ENCODE measurements at places on chromosomes 16 and 17.

GRCh38 chr17:4625181-4625617 is 16.3 kb downstream of the ALOX15 start:
- DNase-seq, result no peak

DNA sequence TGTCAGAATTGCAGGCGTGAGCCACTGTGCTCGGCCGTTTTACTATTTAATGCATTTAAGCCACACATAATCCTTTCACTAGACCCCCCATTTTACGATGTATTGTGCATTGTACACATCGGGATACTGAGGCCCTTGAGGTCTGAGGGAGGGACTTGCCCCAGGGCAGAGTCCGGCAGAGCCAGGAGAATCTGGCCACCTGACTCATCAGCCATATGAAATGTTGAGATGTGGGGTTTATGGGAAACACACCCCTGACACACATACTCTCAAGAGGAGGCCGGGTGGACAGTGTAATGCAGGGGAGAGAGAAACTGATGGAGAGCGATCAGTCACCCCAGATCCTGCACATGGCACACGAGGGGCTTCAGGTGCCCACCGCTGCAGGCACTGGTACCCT is 196.6 kb downstream of the ZNF423 start:
- DNase-seq, result no peak

- no peak for DNase-seq
Measured at GRCh38 chr16:85570213-85570734, 42.8 kb upstream of the GSE1 start.

GRCh38 chr16:87411375-87412271 is 19.5 kb downstream of the MAP1LC3B start:
- DNase-seq, result no peak

DNA sequence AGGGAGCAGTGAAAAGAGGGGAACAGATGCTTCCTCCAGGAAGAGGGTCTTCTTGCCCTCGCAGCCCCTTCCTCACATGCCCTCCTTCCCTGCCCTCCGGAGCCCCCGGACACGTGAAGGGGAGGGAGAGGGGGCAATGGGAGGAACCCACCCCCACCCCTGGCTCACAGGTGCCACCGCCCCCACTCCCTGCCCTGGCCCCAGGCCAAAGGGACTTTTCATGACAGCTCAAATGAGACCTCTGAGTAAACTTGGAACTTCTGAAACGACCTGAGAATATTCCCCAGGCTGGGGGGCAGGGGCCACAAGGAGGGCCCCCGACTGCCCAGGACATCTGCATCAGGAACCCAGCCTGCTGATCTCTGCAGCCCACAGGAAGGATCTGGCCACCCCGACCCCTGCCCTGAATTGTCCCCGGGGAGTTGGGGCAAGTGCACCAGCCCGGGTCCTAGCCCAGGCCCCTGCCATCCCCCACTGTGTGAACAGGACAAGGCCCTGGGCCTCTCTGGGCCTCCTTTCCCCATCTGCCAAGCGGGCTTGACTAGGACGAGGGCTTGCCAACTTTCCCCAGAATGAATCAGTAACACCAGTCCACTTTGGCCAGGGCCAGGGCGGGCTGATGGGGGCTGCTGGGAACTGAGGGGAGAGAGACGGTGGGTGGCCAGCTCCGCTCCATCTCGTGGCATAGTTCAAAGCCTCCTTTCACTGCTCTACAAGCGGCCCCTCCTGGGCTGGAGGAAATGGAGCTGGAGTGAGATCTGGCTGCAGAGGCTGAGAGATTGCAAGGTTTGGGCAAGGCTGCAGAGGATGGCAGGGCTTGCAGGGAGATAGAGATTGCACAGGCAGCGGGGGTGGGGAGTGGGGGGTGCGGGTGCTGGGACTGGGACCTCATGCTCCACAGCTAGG is 3.8 kb downstream of the IL21R start:
- DNase-seq, result no peak

- no peak for DNase-seq
Measured at GRCh38 chr17:79793924-79794304, 3.0 kb downstream of the CBX8 start.

- DNase-seq, result no peak
Measured at GRCh38 chr16:56936950-56937349, 5.0 kb downstream of the HERPUD1 start.

DNA sequence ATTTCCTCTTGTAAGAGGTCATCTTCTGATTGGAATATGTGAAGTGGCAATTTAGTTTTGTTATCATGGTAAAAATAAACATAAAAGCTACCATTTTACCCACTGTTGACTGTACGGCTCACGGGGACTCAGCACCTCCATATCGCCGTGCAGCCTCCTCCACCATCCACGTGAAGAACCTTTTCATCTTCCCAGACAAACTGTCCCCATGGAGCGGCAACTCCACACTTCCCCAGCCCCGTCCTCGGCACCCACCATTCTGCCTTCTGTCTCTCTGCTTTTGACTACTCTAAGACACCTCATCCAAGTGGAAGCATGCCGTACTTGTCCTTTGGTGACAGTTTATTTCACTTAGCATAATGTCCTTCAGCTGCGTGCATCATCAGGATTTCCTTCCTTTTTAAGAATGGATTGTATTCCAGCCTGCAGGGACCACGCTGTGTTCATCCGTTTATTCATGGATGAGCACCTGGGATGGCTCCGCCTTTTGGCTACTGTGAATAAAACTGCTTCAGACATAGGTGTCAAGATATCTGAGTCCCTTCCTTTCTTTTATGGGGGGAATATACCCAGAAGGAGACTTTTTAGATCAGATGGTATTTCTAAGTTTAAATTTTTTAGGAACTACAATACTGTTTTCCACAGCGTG is 14.3 kb downstream of the FBXO31 start:
- no peak for DNase-seq

DNA sequence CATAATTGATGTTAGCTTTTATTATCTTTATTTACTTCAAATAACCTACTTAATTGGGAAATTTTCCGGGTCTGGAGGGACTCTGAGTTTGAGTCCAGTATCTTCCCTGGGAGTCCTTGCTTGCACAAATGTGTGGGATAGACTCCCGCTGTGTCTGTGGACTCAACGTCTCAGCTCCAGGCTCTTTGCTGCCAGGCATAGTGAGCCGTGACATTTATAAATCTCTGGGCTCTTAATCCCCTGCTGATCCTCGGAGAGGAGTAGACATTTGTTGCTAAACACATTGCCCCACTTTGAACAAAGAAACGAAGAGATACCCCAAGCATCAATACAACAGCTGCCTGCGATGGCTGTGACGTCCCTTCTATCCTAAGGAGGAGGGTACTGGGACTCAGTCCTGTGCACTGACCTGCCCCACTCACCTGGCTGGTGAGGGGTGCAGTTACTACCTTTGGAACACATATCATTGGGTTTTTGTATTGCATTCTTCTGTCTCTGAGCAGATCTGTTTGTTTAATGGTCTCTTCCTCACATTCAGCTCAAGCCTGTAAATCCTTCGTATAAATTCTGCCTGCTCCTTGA is 316.9 kb downstream of the HAPSTR1 start:
- DNase-seq, result no peak

- no peak for DNase-seq
Measured at GRCh38 chr17:33080091-33080490, 88.4 kb downstream of the SPACA3 start.

DNA sequence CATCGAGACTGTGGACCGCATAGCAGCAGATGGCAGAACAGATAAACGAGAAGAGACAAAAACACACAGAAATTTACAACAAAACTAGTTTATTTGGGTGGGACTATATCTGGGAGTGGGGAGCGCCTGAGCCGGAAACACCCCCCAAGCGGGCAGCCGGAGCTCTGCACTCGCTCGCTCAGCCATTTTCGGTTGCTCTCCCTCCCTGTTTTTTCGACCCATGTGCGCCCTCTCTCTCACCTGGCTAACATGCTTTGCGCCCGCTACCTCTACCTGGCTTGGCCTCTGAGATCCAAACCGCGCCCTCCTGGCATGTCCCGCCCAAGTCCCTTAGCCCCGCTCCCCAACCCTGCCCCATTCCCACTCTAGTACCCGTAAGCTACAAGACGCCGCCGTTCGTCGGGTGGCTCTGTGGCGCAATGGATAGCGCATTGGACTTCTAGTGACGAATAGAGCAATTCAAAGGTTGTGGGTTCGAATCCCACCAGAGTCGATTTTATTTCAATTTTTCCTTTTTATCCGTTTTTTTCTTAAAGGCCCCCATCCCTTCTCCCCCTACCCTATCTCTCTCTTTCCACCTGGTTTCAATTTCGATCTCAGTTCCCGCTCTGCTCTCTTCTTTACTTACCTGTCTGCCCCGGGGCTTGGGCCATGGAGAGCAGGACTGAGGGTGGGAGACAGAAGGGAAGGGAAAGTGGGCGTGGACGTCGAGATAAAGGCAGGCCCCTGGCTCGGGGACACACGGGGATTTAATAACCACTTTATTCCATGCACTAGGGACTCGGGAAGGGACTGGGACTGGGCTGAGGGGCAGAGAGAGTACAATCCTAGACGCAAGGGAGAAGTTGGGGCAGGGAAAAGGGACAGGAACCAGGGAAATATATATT is 2.4 kb upstream of the ALOXE3 start:
- peak; percentile 43 for DNase-seq

DNA sequence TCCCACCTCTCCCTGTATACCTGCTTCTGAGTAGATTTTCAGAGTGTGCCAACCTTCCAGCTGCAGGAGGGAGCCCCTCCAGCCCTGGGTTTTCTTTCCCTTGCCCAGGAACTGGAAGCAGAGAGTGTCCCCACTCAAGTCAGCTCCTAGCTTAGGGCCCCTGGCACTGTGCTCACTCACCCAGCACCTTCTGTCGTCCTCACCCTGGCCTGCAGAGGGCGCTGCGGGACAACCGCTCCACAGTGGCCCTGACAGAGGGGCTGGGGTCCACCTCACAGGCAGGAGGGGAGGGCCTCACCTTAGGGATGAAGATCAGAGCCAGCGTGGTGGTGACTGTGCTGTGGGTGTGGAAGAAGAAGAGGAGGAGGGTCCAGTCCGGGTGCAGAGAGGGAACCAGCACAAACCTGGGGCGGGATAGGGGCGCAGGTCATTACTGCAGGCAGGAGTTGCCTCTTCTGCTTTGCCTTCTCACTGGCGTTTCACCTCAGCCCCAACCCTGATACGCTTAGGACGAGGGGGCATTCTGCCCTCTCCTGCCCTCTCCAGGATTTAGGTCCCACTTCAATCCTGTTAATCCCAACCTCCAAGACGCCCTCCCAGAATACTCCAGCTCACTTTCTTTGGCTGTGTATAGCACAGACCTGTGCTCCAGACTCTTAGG is 10.0 kb downstream of the GPR179 start:
- DNase-seq, result peak; percentile 16

- peak; percentile 59 for DNase-seq
Measured at GRCh38 chr17:34420254-34420766, 57.3 kb upstream of the CCL1 start.

DNA sequence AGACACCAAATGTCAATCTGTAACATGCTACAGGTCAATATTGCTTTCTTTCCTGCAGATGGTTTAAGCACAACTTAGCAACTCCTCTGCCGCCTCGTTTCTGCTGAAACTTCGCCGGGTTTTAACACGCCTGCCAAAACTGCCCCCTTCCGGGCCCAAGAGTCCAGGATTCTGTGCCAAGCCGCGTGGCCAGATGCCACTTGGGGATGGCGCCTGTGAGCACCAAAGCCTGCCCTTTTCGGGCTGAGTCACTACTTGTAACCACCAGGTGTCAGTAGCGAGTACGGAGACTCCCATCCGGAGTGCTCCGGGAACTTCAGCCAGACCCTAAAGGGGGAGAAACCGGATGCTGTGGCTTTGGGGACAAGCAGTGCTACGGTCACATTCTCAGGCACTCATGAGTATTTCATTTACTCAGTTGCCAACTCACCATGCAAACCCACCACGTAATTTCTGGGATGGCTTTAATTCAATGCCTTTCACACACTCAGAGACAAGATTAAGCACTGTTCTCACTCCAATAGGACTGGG is 7.8 kb downstream of the PMP22 start:
- peak; percentile 42 for DNase-seq

- no peak for DNase-seq
Measured at GRCh38 chr16:87410530-87410929, 18.4 kb downstream of the MAP1LC3B start.

DNA sequence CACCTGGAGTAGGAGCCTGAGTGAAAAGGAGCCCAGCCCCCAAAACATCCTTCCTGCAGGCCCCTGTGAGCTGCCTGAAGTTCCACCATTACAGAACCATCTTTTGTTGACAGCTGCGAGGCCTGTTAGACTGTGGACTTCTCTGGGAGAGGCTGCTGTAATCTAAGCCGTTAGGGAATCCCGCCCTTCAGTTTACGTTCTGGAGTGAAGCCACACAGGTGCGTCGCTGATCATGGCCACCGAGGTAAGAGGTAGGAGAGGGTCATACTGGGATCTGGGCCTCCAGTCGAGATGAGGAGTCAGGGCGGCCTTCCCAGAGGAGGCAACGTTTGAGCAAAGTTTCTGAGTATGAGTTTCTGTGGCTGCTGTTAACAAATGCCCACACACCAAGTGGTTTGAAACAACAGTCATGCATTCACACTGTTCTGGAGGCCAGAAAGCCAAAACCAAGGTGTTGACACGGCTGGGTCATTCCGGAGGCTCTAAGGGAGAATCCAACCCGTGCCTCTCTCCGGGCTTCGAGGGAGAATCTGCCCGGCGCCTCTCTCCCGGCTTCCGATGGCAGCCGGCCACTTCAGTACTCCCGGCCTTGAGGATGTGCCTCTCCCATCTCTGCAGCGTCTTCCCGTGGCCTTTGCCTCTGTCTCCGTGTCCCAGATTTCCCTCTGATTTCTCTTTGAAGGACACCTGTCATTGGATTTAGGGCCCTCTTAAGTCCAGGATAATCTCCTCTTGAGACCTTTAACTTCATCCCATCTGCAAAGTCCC is 26.6 kb upstream of the ATP2C2 start:
- no peak for DNase-seq

- DNase-seq, result no peak
Measured at GRCh38 chr17:31449111-31449510, 57.6 kb downstream of the RAB11FIP4 start.

GRCh38 chr17:19397556-19398041 is 10.6 kb upstream of the MFAP4 start:
- DNase-seq, result no peak

DNA sequence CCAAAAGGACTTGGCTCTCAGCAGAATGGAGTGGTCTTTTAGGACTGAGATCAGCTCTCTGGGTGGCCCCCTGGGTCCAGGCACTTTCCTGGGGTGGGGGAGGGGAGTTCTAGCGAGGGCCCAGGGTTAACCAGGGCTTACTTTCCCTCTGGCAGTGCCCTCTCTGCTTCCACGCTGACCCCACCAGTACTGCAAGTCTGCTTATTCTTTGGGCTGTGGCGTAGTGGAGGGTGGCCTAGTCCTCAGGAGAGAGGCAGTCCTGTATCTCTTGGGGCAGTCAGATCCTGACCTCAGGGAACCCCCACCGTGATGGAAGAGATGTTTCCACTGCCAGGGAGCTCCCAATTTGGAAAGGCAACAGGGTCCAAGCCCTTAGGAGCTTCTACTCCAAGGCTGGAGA is 79.4 kb downstream of the CCDC182 start:
- no peak for DNase-seq

DNA sequence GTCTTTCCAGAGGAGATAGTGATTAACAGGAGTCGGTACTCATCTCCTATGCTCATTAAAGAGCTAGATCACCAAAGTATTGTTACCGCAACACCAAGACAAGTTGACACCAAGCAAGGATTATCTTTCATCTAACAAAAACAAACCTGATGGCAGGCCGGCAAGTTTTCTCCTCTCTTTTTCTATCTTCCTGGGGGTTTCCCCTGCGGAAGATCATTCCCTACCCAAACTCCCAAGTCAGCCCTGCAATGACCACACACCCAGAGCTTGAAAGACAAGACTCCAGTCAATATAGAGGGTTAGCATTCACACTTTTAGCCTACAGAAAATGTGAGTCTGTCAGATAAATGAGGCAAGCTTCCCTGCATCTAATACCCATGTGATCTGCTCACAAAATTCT is 312.1 kb downstream of the SOX9 start:
- DNase-seq, result no peak

GRCh38 chr16:88539652-88540345 is 30.4 kb upstream of the ZC3H18 start:
- no peak for DNase-seq

GRCh38 chr16:56428091-56428490 is 2.7 kb upstream of the AMFR start:
- DNase-seq, result no peak
